Stromal cell of bone marrow (primary cell): ENCODE measurements at places on chromosomes 11 and 22.

- no peak for DNase-seq
Measured at GRCh38 chr22:22591348-22592299, 32.6 kb upstream of the PRAME start.

DNA sequence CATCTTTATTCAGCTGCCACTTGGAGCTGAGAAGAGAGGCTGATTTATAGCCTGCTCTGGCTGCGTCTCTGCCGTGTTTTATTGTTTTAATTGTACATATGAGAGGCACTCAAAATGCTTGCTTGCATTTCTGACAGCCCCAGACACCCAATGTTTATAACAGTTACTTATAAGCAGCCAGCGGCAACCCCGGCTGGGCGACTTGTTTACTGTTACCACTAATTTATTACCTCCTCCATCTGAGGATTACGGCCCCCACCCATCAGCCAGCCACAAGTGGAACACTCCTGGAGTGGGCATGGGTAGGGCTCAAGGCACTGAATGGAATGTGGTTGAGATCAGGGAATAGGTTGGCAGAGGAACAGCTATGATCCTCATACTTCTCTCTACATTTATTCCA lies 61.2 kb downstream of the CLPB start:
- no peak for DNase-seq

DNA sequence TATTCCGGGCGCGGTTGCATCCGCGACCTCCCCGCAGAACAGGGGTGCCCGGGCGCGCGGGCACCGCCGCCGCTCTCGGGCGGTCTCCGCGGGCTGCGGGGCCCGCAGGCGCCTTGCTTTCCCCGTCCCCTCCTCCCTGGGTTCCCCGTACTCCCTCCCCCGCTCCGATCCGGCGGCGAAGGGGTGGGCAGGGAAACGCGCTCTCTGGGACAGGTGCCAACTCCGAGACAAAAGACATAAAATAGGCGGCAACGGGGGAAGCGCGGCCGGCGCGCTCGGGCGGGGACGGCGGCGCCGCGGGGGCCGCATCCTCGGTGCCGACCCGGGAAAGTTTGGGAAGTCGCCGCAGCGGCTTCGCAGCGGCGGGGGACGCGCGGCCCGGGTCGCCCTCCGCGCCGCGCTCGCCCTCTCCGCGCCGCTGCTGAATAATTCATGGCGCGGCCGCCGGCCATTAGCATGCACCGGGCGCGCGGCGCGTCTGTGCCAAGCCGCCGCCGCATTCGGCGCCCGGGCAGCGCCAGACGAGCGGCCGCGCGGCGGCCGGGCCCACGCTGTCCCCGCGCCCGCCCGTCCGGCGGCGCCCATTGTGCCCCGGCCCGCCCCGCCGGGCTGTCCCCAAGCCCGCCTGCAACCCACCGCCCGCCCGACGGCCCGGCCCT lies 78.7 kb upstream of the PPARA start:
- DNase-seq = peak; percentile 94

DNA sequence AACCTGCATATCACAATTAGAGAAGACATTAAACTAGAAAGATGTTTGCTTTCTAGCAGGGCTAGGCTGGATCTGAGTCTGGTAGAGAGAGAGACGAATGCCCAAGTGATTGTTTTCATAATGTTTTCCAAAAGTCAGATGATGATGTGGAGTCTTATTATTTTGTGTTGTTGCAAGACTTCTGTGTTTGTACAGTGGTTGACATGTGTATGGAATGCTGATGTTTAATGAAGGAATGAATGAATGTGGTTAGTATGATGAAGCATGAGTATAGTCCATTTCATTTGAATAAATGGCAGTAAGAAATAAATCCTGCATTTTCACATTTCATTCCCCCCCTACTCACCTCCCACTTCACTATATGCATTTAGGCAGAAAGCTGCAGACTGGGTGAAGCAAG lies 69.6 kb downstream of the PPP2R1B start:
- peak; percentile 73 for DNase-seq

DNA sequence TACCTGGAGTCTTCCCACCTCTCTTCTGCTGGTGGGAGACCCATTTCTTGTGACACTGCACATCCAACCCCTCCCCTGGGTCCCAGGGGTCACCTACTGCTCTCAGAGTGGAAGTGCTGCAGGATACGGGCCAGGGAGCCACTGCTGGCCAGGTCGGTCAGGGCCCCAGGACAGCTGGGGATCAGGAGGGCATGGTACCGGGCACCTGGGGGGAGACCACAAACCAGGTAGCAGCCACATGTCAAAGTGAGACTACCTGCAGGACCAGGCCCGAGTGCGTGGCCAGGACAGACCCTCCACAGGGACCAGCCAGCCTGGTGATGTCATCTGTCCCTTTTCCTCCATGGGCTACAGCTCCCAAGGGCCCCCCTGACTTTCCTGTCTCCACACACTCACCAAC lies 3.9 kb downstream of the GATD1 start:
- no peak for DNase-seq

GRCh38 chr11:58597486-58598144 lies 18.8 kb downstream of the ZFP91 start:
- no peak for DNase-seq

GRCh38 chr22:40403141-40403540 lies 32.7 kb downstream of the SGSM3 start:
- no peak for DNase-seq

DNA sequence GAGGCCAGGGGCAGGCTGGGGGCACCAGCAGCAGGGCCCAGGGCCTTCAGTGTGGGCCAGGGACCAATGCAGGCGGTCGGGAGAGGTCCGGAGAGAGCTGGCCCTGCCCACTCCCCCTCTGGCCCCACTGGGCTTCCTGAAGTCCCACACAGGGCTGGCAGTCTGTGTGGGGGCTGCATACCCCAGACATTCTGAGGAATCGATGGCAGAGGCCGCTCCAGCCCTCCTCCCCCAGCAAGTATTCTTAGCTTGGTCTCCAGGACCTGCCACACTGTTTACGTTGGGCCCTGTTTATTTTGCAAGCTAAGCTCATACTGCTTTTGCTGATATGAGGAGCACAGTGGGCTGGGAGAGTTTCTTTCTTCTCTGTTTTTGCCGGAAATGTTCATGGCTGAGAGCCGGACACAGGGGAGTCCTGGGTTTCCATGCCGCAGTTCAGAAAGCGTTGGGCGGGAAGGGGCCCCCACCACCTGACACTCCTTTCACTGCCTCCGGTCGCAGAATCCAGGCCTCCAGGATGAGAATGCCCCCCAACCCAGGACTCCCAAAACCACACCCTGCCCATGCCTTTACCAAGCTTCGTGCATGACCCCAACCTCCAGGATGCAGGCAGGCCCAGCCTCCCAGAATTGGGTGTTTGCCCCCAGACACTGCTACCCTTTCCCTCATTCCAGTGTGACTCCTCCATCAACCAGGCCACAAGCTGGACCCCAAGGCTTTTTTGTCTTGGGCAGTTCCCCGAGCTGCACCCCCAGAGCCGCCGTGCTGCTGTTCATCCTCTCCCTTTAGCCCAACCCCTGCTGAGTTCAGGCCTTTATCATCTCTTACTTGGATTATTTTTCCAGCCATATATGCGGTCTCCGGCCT lies 81.8 kb upstream of the KCNQ1OT1 start:
- no peak for DNase-seq

DNA sequence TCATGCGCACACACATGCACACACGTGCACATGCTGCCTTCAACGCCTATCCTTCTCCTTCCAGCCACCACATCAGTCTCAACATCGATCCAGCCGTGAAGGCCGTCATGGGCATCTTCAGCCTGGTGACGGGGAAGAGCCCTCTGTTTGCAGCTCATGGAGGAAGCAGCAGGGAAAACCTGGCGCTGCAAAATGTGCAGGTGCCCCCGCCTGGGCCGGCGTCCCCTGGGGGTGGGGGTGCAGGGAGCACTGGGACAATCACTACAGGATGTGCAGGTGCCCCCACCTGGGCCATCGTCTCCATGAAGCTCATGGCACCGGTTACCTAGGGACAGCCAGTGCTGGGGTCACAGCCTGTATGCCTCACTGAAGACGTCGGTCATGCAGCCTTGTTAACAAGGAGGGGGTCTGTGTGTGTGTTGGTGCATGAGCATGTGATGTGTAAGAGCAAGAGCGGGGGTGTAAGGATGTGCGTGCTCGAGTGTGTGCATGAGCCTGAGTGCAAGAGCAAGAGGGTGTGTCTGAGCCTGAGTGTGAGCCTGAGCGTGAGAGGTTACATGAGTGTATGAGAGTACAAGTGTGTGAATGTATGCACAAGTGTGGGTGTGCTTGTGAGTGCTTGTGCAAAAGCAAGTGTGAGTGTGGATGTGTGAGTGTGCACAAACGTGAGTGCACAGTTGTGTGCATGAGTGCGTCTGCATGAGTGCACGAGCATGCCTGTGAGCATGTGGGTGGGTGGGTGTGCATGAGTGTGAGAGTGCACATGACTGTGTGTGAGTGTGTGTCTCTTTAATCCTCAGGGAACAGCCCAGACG lies 31.5 kb downstream of the NADSYN1 start:
- DNase-seq = no peak

DNA sequence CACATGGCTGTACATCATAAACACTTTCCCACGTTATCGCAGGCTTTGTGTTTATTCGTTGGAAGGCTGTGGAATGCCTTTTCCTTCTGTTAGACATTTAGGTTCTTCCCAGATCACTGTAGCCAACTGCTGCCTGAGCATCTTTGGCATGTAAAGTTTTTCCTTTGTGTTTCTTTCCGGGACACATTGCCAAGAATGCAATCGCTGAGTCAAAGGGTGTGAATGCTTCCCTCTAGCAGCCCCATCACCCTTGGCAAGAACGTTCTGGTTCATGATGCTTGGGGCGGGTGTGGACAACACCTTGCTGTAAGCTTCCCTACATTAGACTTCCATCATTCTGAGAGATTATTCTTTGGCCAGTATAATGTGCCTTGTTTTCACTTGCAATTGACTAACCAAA lies 136.2 kb downstream of the OSBP2 start:
- DNase-seq = peak; percentile 68
